ENCODE measurements at places on chromosomes 12 and 14. TPM values are rescaled to one million over a fixed set of nuclear protein-coding genes. Genes with fewer than 3 reads are reported as not detected.

The TNFAIP2 gene
- total RNA-seq: 22.1 TPM

The TMEM30B gene
- total RNA-seq: 30.4 TPM

DNA sequence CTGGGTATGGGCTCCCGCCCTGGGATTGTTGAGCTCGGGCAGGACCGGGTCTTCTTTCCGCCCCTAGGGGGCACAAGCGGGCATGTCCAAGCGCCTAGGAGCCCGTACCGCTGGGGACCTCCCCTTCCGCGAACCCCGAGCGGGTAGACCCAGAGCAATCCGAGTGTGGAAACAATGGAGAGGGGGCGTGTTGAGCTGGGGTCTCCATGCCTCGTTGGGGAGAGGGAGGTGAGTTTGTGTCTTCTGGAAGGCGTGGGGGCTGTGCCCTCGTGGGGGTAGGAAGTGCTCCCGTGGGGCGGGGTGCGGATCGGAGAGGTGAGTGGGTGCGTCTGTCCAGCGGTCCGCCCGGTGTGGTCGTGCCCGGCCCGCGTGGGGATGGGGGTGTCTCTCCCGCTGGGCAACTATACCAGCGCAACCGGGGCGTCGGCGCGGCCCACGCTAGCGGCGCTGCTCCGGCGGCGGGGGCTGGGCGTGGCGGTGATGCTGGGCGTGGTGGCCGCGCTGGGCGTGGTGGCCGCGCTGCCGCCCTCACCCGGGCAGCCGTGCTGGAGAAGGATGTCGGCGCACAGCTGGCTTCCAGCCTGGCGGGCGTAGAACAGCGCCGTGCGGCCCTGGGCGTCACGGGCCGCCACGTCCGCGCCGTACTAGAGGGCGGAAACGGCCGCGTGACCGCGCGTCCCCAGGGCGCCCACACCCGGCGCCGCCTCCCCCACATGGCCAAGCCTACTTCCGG lies 12.2 kb downstream of the AGAP2 start:
- no peaks in the 10 kb centered on the region for H3K27me3 ChIP-seq
- H3K4me3 ChIP-seq: peak overlapping the region; percentile 52
- no peak overlapping the region for H3K27ac ChIP-seq
- peaks cover 23% of the 10 kb centered on the region for H3K4me1 ChIP-seq
- no peaks in the 10 kb centered on the region for H3K36me3 ChIP-seq

DNA sequence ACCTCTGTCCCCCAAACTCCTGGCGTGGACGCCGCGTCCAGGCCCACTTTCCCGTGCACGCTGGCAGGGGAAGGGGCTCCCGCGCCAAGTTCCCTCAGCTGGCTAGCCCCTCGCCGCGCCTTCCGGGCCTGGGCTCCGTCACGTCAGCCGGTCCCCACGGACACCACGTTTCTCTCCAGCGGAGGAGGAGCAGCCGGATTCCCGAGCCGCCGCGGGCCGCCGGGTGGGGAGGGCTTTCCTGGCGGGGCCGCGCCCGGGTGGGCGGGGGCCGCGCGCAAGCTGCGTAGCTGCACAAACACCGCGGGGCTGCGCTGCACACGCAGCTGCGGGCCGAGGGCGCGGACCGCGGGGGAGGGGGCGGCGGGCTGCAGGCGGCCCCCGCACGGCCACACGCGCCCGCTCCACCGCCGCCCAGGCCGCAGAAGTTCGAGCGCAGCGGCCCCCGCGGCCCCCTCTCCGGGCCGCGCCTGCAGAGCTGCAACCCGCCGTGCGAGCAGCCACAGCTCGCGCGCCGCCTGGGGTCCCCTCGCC lies 45.1 kb upstream of the PNMA1 start:
- peaks cover 87% of the 10 kb centered on the region for H3K4me1 ChIP-seq
- peak overlapping the region; percentile 100 for H3K27ac ChIP-seq
- peak; percentile 63 for DNase-seq
- no peaks in the 10 kb centered on the region for H3K36me3 ChIP-seq
- H3K27me3 ChIP-seq: no peaks in the 10 kb centered on the region
- H3K4me3 ChIP-seq: peak overlapping the region; percentile 14

- H3K27ac ChIP-seq: no peak overlapping the region
- no peak for DNase-seq
- no peaks in the 10 kb centered on the region for H3K4me1 ChIP-seq
Measured at GRCh38 chr12:118853634-118854033, 127.7 kb upstream of the SRRM4 start.

The A2ML1 gene
- not detected for total RNA-seq

The CPNE6 gene
- not detected for total RNA-seq

GRCh38 chr14:50814161-50814560 lies 16.8 kb downstream of the NIN start:
- no peak overlapping the region for H3K4me3 ChIP-seq
- H3K27me3 ChIP-seq: no peaks in the 10 kb centered on the region
- no peaks in the 10 kb centered on the region for H3K36me3 ChIP-seq
- no peaks in the 10 kb centered on the region for H3K4me1 ChIP-seq

GRCh38 chr12:14612898-14613445 lies 45.3 kb upstream of the PLBD1 start:
- no peaks in the 10 kb centered on the region for H3K27me3 ChIP-seq
- DNase-seq: no peak
- H3K36me3 ChIP-seq: no peaks in the 10 kb centered on the region
- H3K4me3 ChIP-seq: no peak overlapping the region

Measured in body of pancreas (tissue), 4 donors.